Neural cell (in vitro differentiated cells): ENCODE measurements at places on chromosomes 16 and 17. TPM values are rescaled to one million over a fixed set of nuclear protein-coding genes. Genes with fewer than 3 reads are reported as not detected.

FLYWCH1 gene
- polyA plus RNA-seq = 33.0 and 41.4 TPM in 2 replicates

ABCA9 gene
- 0.69 and 0.80 TPM in 2 replicates for polyA plus RNA-seq

TAT gene
- polyA plus RNA-seq = 0.14 TPM in 1 of 2 replicates, not detected in the other

SUMO2 gene
- 224 and 283 TPM in 2 replicates for polyA plus RNA-seq

TUBB3 gene
- polyA plus RNA-seq = 2,442 and 2,885 TPM in 2 replicates

FA2H gene
- not detected in 2 replicates for polyA plus RNA-seq

RCVRN gene
- polyA plus RNA-seq = 0.12 and 1.1 TPM in 2 replicates

HOXB1 gene
- polyA plus RNA-seq = not detected in 2 replicates

SP2 gene
- polyA plus RNA-seq = 0.25 and 0.48 TPM in 2 replicates

HS3ST2 gene
- polyA plus RNA-seq = 0.36 and 3.0 TPM in 2 replicates

KRTAP1-5 gene
- not detected in 2 replicates for polyA plus RNA-seq
